Adrenal gland (tissue), 19 donors: ENCODE measurements at places on chromosomes 5 and 9. TPM values are rescaled to one million over a fixed set of nuclear protein-coding genes. Genes with fewer than 3 reads are reported as not detected.

- no peak for DNase-seq
These were observed 104.2 kb upstream of the IER5L start for GRCh38 chr9:129282272-129282671.

GRCh38 chr5:72107131-72107900 lies at the start of gene MAP1B:
Gene MAP1B, plus strand, starts transcription at chr5:72107475. Its CDS starts 57 bp downstream, at chr5:72107532.
- DNase-seq: peak; percentile 34

DNA sequence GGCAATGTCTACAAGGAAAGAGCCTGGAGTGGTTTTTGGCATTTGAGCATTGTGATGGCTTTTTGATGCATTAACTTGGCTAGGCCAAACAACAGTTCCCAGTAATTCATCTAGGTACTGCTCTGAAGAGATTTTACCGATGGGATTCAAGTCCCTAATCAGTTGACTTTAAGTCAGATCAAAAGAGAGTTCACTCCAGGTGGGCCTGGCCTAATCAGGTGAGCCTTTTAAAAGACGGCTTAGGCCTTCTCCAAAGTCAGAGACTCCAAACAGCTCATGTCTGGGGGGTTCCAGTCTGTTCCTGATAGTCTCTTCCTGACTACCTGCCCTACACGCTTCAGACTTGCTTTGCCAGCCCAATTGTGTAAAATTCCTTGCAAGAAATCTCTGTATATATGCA lies 53.7 kb downstream of the RIGI start:
- DNase-seq: no peak

GRCh38 chr5:128559300-128560297 lies 21.6 kb upstream of the FBN2 start:
- no peak for DNase-seq

- DNase-seq: no peak
These were observed 684 bp upstream of the JMY start for GRCh38 chr5:79235261-79235633.

- peak; percentile 65 for DNase-seq
These were observed 138.4 kb downstream of the C9orf152 start for GRCh38 chr9:110069326-110070248.

- DNase-seq: no peak
These were observed 296.6 kb downstream of the SEMA5A start for GRCh38 chr5:9249231-9249630.

GRCh38 chr5:39919876-39920275 lies 495.1 kb upstream of the DAB2 start:
- no peak for DNase-seq

- no peak for DNase-seq
These were observed 28.2 kb downstream of the YIPF5 start for GRCh38 chr5:144142139-144142823.

DNA sequence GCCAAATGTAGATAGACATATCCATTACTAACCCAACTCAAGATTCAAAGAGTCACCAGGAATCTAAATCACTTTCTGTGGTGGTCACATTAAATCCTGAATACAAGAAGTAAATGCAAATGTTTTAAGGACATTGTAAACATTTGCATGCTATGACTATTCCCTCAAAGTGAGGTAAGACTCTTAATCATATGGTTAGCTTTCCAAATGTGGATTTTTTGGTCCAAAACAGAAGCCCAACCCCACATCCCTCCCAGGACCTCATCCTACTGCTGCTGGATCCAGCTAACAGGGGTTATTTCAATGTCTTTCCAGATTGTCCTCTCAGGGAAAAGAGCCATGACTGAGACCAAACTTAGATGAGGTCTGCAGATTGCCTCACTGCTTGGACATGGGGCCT lies 228.1 kb upstream of the PANK3 start:
- DNase-seq: no peak

DNA sequence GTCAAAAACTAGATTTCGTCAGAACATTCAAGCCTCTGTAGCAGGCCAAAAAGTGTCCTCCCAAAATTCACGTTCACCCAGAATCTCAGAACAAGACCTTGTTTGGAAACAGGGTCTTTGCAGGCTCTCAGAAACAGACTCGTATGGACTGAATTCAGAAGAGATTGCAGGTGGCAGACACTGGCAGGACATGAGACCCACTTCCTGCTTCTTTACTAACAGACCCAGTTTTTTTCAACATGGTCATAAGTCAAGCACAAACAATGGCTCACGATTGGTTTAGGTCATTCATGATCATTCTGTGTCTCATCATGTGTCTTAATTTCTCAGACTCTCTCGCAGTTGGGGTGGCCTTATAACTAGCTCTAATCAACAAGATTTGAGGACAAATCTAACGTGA lies 5.4 kb upstream of the TENT4A start:
- DNase-seq: no peak

DNA sequence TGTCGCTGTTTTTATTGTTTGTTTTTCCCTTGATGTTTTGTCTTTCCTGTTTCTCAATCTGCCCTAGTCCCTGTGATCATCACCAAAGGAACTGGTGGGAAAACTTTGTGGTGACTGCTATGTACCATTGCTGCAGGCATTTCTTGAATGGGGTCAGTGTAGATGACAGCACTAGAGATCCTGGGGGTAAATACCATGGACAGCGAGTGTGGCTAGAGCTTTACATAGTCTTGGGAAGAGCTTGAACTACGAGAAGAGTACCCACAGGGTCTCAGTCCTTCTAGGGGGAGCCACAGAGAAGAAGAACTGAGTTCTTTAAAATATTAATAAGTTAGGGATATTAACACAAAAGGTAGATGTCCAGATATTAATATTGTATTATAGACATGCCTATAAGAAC lies 138.8 kb downstream of the PAM start:
- DNase-seq: no peak

GRCh38 chr5:76714751-76715485 lies 1.0 kb upstream of the F2R start:
- DNase-seq: peak; percentile 21

- no peak for DNase-seq
These were observed 15.5 kb upstream of the FAM193B start for GRCh38 chr5:177569894-177570293.

DNA sequence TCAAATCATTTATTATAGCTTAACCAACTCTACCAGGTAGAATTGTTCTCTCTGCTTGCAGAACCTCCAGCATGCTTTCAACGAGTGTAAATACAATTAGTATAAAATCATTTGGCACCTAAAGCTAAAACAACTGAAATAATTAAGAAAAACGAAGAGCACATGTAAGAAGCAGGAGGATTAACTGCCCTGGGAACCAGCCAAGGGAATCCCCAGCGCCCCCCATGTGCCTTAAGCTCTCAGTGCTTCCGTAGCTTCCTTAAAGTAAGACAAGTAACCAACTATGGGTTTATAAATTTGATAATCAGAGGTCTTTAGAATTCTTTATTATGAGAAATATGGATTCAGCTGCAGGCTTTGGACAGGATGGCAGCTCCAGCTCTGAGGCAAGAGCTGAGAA lies 402.4 kb downstream of the RAB3C start:
- no peak for DNase-seq

GRCh38 chr9:19947996-19948395 lies 159.2 kb upstream of the SLC24A2 start:
- no peak for DNase-seq

DNA sequence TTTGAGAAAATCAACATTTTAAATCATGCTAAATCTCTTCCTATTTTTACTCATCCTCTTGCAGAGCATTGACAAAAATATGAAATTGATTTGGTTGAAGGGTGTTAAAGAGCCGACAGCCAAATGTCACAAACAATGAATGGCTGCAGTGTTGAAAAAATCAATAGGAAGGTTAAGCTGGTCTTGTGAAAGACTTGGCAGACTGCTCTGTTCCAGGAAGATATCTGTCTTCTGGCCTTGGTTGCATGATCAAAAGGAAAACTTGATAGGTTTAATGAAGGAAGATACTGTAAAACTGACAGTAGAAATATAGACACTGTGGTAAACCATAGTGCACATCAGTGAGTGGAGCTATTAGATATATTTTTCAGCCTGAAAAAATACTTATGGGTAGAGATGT lies 103.6 kb downstream of the PBX3 start:
- DNase-seq: peak; percentile 58

GRCh38 chr9:68895741-68896478 lies 118.0 kb downstream of the PRKACG start:
- DNase-seq: no peak

- no peak for DNase-seq
These were observed 16.1 kb upstream of the CERCAM start for GRCh38 chr9:128404560-128404959.

DNA sequence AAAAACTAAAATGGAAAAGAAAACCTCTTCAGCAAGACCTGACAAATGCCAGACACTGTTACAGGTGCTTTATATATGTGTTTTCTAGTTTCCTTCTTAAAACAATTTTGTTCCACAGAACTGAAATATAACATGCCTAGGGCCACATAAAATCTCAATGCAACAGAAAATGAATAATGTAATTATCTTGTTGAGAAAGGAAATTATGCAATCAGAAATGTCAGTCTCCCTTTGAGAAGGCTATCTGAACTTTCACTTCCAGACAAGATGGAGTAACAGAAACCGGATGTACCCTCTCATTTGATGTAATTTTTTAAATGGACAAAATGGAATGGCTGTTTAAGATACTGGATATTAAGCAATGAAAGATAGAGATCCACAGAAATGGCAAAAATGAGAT lies 79.2 kb downstream of the AGTPBP1 start:
- no peak for DNase-seq

- peak; percentile 26 for DNase-seq
These were observed 716 bp upstream of the OTULIN start for GRCh38 chr5:14663734-14664269.

- DNase-seq: no peak
These were observed 22.5 kb downstream of the C5orf47 start for GRCh38 chr5:174011441-174011840.

- DNase-seq: peak; percentile 68
These were observed 20.6 kb downstream of the BOD1 start for GRCh38 chr5:173595841-173596240.

- no peak for DNase-seq
These were observed 2.6 kb downstream of the FOXI1 start for GRCh38 chr5:170108266-170108785.

DNA sequence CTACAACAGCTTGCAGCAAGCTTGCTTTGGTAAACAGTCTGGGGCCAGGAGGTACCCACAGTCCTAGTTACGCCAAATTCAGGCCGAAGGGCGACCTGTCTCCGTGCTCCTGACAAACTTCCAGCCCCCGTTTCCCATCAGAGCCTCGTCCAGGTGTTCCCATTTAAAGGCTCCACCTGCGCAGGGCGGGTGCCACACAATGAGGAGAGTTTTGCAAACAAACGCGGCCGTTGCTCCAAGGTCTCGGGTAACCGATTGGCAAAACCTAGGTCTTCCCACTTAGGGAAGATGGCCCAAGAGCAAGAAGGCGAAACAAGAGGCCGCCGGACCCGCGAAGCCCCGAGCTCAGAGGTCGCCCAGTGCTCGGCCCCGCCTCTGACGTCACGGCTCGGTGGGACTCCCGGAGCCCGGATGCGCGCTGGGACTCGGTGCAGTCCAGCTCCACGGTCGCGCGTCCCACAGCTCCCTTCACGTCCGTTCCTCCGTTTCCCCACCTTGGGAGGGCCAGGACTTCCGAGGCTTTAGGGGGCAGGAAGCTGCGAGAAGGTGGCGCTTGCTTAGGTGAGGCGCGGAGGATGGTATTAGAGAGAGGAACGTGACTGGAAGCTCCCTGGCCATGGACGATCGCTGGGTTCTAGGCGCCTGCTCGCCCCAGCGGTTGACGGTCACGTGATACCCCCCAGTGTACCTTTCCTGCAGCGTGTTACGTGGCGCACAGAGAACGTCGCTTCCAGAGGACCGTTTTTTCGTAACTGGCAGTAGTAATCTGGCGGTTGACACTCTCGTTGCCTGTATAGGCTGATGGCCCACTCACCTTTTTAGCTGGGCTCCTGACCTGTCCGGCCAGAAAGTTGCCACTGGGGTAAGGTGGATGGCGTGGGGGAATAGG lies 41.8 kb upstream of the KDM4C start:
- DNase-seq: peak; percentile 64

DNA sequence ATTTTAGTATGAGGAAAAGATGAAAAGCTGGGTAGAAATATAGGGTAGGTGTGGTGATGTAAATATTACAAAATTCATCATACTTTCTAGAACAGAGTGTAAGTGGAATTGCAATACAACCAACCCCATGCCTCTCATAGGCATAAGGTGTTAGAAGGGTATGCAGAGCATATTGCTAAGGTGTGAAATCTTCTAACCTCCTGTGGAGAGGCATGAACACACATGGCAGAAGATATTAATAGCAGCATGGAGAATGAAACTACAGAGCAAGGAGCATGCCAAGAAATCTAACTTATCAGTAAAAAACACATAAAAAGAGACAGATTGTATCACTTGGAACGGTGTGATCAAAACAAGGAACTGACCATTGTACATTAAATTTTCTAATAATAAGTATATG lies 441.5 kb downstream of the CDH18 start:
- no peak for DNase-seq

The ZFP2 gene
- polyA plus RNA-seq: 2.2 TPM

The OBP2B gene
- not detected for polyA plus RNA-seq

The FAM78A gene
- polyA plus RNA-seq: 1.1 TPM

The CKMT2 gene
- polyA plus RNA-seq: 109 TPM

The TTC39B gene
- polyA plus RNA-seq: 4.9 TPM

The FIBCD1 gene
- 55.7 TPM for polyA plus RNA-seq

The TYRP1 gene
- polyA plus RNA-seq: not detected

The CCDC152 gene
- 1.9 TPM for polyA plus RNA-seq

The MLANA gene
- polyA plus RNA-seq: not detected

The MEIKIN gene
- not detected for polyA plus RNA-seq

The PRSS3 gene
- polyA plus RNA-seq: 4.4 TPM

The PITX1 gene
- polyA plus RNA-seq: 0.40 TPM
